ENCODE measurements at places on chromosomes 2 and 18.

GRCh38 chr2:132420816-132421805 lies 4.5 kb downstream of the GPR39 start:
- DNase-seq, result no peak

DNA sequence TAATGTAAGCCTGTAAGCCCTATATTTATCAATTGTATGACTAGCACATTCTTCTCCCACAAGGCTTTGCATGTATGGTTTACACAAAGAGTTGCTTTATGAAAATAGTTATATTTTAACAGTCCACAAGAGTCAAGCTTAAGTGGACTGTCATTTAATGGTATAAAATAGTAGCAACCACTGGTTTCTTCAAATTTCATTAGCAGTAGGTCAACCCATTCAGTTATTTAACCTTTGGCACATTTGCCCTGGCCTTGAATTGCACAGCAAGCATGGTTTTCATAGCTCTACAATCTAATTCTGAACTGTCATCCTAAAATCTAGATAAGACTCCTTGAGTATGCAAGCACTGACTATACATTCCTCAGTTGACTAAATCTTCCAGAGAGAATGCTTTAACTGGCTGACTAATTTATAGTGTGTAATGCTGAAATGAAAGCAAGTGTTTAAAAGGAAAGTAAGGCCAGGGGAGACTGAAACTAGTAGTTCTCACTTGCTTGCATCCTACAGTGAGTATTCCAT lies 1.8 kb downstream of the DPP4 start:
- DNase-seq, result no peak

GRCh38 chr18:26418225-26418624 lies 130.1 kb downstream of the KCTD1 start:
- DNase-seq, result no peak

GRCh38 chr2:8827729-8828128 lies 9.7 kb downstream of the KIDINS220 start:
- DNase-seq, result no peak

- DNase-seq, result no peak
Measured at GRCh38 chr2:11945139-11946126, 199.0 kb downstream of the LPIN1 start.

DNA sequence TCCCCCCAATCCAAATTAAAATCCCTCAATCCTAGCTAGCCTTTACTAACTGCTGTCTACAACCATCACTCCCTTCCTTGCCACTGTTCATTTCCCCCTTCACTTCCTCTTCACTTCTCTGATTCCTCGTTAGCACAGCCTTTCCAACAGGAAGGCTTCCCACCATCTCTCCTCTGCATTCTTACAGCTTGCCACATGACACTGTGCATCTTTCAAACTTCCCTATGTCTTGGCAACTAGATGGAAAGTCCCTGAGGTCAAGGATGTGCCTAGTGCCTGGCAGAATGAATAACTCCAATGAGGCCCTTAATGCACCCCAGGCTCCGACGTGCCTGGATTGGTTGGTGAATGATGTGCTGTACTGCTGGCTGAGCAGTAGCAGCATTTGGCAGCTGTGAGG lies 15.2 kb downstream of the SAP130 start:
- no peak for DNase-seq

DNA sequence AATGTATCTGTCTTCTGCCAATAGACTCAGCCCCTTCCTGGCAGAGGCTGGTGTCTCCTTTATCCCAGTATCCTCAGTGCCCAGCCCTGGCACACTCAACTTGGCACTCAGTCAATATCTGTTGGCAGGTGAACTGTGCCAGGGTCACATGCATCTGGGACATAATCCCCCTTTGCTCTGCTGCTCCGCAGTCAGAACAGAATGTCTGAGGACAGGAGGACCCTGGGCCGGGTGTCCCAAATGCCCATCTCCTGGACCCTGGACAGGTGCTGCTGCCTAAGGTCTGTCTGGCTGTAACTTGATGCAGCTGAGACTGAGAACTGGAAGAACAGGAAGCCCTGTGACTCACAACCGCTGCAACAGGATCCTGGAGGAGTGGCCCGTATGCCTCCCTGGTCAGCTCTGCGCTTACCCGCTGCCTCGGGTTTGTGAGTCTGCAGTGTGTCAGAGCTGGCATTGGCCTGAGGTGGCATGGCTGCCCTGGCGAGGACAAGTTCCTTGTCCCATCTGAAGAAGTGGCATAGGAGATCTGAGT lies 11.4 kb downstream of the HK2 start:
- peak; percentile 91 for DNase-seq

GRCh38 chr18:63311118-63312018 lies 8.2 kb downstream of the BCL2 start:
- DNase-seq, result peak; percentile 7

- no peak for DNase-seq
Measured at GRCh38 chr2:60438131-60438530, 115.3 kb downstream of the BCL11A start.

GRCh38 chr18:49014605-49015267 lies 64.0 kb upstream of the SMAD7 start:
- no peak for DNase-seq

- no peak for DNase-seq
Measured at GRCh38 chr2:150811259-150811855, 323.9 kb upstream of the RND3 start.

- DNase-seq, result peak; percentile 55
Measured at GRCh38 chr2:230864605-230865306, at the start of gene ITM2C. ITM2C (plus strand) TSS chr2:230864942; CDS start chr2:230865026, 84 bp downstream.

- no peak for DNase-seq
Measured at GRCh38 chr2:239865059-239865639, 160.0 kb downstream of the NDUFA10 start.

- no peak for DNase-seq
Measured at GRCh38 chr2:138486363-138487198, 15.0 kb upstream of the SPOPL start.

DNA sequence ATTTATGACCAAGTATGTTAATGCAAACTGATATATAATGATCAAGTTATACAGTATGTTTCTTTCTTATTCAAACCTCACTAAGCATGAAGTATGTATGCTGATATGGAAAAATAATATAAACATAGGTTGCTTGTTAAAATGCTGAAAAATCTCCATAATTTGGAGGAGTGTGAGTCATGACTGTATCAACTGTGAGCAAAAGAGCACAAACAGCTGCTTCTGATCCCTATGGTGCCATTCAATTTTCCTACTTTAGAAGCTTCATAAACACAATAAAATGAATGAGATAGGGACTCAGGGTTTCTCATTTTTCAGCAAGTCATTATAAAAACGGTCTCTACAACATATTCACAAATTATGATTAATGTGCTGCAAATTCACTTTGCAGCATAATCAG lies 129.9 kb upstream of the TFPI start:
- no peak for DNase-seq

DNA sequence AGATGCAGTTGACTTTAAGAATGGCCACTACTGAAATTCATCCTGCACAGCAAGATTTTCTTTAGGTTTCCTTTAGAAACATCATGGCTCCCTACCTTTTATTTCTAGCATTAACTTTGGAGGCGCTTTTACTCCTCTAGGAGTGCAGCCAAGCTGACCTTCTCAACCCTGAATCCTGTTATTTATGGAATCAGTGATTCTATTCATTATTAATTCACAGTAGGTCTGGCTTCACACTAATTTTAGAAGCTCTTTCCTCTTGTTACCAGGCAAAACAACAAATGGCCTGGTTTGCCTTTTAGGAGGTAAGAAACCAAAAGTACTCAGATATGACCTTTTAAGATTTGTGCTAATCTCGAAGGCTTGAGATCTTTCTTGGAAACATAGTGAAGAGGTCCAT lies 93.0 kb upstream of the PELI1 start:
- DNase-seq, result no peak

GRCh38 chr18:67574749-67575148 lies 58.2 kb upstream of the DSEL start:
- DNase-seq, result no peak

- DNase-seq, result no peak
Measured at GRCh38 chr2:183347969-183348368, 223.7 kb downstream of the NUP35 start.

DNA sequence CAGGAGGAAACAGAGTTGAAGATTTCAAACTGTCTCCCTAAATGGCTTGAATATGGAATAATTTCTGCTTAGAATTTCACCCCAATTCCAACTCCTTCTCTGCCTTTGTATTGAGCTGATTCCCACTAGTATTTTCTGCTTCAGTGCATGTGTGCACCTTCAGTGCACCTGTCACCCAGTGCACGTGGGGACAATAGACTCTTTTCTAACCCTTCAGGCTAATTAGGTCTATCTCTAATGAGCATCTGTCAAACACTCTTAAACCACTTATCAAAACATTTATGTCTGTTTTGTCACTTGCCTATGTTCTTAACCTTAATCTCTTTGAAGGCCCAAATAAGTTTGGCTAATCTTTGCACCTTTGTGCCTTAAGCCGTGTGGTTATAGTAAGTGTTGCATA lies 232.0 kb upstream of the NETO1 start:
- no peak for DNase-seq

- no peak for DNase-seq
Measured at GRCh38 chr2:23354554-23354953, 30.4 kb upstream of the KLHL29 start.

DNA sequence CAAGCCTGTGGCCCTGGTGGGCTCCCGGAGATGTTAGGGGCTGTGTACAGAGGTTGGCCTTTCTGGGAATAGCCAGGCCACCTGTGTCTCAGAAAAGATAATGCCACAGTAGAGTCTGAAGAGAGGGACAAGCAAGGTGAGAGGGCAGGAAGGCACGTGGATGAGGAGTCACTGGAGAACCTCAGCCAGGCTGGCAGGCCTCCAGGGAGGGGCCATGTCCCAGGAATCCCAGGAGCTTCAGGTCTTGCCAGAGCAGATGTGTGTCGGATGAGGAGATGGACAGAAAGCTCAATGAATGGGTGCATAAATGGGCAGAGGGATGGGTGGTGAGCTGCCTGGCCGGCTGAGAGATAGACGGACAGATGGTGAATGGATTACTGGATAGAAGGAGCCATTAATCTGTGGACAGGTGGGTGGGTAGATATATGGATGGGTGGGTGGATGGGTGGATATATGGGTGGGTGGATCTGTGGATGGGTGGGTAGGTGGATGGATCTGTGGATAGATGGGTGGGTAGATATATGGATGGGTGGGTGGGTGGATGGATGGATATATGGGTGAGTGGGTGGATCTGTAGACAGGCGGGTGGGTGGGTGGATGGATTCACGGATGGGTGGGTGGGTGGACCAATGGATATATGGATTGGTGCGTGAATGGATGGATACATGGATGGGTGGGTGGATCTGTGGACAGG lies 7.9 kb upstream of the OTOF start:
- DNase-seq, result no peak

GRCh38 chr2:180450841-180451240 lies 443.7 kb upstream of the CWC22 start:
- no peak for DNase-seq

DNA sequence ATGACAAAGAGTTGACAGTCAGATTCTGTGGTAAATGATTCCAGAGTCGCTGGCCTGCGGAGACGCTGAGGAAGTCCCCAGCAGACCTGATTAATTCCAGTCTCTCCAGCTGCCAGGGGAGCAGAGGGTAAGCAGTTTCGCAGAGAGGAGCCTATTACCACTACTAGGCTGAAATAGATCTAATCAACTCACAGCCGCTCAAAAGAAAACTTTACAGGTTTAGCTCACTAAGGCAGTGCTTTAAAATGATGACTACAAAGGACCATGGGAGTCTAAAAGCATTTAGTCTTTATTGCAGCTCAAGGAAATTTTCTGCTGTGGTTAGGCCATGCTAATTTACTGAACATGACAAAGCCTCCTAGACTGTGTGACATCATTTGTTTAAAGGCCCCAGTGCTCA lies 445.6 kb upstream of the POU3F3 start:
- no peak for DNase-seq

DNA sequence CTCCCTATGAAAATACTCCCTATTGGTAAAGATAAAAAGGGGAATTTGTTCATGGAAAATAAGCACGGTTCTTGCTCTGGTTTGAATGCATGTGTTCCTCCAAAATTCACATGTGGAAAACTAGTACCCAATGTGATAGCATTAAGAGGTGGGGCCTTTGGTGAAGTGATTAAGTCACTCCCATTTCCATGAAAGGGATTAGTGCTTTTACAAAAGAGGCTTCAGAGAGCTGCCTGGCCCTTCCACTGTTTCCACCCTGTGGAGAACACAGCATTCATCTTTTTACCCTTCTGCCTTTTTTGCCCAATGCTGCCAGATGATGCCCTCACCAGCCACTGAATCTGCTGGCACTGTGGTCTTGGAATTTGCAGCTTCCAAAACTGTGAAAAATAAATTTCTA lies 666.8 kb downstream of the ARHGAP15 start:
- no peak for DNase-seq

GRCh38 chr2:191636235-191636543 lies 41.7 kb upstream of the NABP1 start:
- DNase-seq, result no peak

DNA sequence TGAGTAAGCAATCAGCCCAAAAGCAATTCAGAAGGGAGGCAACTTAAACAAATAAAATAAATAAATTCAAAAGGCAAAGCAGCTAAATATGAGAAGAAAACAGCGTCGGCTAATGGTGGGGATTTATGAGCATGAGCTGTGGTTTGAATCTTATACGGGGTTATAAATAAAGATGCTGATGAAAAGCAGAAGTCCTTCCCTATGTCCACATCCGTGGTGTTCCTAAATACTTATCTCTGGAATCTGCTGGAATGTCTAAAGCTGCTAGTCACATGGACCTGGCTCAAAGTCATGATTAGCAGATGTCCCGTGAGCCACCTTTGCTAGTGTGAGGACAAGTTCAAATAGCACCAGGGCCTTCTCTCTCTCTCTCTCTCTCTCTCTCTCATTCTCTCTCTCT lies 33.8 kb downstream of the SMIM21 start:
- no peak for DNase-seq

- DNase-seq, result no peak
Measured at GRCh38 chr2:163121483-163121882, 282.9 kb upstream of the KCNH7 start.

Measured in AML-193 (cell line).